Stimulated activated CD8-positive, alpha-beta memory T cell treated with anti-CD3 and anti-CD28 coated beads, Interleukin-4, amount 100 ng/mL, for 1 hour (primary cell): ENCODE measurements at places on chromosomes 13 and 19.

- DNase-seq = no peak
These were observed 71.0 kb upstream of the SLC15A1 start for GRCh38 chr13:98823442-98823841.

- DNase-seq = no peak
These were observed 34.9 kb downstream of the EPS15L1 start for GRCh38 chr19:16436780-16437332.

GRCh38 chr13:47904241-47904640 is 96.8 kb downstream of the SUCLA2 start:
- no peak for DNase-seq

DNA sequence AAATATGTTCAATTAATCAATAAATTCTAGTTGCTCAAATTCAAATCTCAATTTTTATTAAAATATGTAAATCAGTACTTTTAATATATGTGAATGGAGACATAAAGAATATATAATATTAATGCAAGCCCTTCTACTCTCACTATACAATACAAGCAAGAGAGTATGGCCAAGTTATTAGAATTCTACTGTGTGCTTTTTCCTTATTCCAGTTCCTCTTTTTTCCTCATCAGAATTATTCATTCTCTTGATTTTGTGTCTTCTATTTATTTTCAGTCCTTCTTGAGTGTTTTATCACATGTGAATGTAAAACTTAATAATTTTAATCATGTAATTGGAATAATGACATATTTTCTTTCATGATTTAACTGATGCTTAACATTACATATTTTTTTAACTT is 276.8 kb downstream of the PCDH20 start:
- DNase-seq = no peak

DNA sequence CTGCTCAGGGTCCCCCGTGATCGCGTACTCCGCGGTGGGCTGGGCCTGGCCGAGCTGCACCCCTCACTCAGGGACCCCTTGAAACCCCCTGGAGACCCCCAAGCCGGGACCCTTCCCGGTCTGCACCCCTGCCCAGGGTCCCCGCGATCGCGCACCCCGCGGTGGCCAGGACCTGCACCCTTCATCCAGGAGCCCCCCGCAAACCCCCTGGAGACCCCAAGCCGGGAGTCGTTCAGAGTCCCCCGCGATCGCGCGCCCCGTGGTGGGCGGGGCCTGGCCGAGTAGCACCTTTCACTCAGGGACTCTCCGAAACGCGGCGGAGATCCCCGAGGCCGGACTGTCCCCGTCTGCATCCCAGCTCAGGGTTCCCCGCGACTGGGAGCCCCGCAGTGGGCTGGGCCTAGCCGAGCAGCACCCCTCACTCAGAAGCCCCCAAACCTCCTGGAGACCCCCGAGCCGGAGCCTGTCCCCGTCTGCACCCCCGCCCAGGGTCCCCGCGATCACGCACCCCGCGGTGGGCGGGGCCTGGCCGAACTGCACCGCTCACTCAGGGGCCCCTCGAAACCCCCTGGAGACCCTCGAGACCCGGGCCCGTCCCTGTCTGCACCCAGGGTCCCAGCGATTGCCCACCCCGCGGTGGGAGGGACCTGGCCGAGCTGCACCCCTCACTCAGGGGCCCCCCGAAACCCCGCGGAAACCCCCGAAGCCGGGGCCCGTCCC is 748 bp downstream of the LMNB2 start:
- no peak for DNase-seq

DNA sequence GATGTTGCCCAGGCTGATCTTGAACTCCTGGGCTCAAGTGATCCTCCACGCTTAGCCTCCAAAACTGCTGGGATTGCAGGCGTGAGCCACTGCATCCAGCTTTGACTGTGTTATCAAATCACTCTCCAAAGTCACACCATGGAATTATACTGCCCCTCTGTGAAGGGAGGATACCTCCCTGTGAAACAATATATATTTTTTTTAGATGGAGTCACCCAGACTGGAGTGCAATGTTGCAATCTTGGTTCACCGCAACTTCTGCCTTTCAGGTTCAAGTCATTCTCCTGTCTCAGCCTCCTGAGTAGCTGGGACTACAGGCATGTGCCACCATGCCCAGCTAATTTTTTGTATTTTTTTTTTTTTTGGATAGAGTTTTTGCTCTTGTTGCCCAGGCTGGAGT is 7.7 kb downstream of the TYK2 start:
- no peak for DNase-seq

- DNase-seq = no peak
These were observed 317.4 kb downstream of the NALCN start for GRCh38 chr13:101098873-101099272.

GRCh38 chr13:41601718-41602445 is 144.5 kb downstream of the RGCC start:
- no peak for DNase-seq

DNA sequence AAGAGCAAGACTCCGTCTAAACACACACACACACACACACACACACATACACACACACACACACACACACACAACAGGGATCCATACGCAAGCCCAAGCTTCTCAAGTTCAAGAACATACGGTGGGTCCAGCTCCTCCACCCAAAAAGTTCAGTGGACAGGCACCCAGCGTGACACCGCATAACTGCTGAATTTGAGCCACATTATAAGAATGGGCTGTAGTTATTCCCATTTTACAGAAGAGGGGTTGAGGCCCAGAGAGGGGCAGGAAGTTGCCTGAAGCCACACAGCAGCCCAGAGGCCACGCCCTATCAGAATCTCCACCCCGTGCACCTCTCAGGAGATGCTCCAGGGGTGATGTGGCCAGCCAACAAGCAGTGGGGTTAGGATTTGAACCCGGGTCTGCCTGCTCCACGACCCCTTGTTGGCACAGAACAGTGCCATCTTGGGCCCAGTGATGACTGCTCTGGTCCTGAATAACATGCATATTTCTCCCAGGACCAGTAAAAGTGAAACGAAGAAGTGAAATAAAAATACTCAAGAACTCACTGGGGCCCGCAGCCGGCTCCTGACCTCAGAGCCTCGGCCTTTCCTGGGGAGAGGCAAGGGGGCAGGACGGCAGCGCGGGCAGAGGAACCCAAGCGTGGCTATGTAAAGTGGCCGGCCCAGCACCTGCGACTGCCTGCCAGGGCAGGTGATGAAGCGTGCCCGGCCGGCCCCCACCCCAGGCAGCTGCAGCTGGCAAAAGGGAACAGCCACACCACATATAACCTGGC is 61.9 kb downstream of the AP1M1 start:
- DNase-seq = no peak

DNA sequence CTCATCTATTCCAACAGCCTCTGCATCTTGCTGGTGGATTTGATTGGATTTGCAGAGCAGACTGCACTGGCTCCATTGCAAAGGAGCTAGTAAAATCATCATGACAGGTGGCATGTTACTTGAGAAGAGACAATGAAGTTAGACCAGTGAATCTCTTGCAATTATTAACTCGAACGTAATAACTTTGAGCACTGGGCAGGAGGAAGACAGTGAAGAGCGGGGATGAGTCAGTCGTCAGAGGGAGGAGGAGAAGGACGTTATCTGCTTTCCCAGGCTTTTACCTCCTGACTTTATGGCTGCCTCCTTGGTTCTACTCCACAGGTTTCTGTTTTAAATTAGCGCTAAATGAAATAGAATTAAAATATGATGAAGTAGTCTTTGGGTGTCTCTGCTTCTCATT is 257.8 kb upstream of the IPO5 start:
- no peak for DNase-seq

- no peak for DNase-seq
These were observed 16.7 kb downstream of the ZFR2 start for GRCh38 chr19:3852177-3852511.

GRCh38 chr13:107883561-107884175 is 331.7 kb downstream of the LIG4 start:
- DNase-seq = no peak

DNA sequence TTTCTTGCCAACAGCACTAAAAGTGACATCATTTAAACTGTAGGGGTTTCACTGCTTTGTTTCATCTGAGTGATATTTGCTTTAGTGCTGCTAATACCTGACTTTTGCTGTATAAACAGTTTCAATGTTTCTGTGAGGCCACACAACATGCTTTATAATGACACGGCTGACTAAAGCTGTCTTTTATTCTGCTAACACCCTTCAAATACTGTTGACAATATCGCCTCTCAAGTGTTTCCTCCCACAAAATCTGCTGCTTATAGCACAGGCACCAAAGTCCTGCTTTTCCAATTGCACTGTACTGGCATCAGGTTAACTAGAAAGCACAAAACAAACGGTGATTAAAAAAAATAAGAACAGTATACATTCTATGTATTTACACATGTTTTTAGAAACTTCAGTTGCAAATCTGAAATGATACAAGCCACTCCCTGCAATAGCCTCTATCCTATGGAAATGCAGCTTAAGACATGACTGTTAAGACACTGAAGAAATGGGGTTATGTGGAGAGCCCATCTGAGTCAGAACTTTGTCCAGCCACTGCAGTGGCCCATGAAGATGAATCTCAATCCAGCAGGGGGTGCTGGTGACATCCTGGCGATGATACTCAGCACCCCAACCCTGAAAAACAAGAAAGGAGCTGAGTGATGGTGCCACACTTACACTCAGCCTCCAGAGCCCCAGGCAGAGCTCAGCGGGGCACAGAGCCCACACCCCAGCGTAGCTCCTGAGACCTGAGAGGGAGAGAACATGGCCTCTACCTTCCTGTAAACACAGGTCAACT is 29.4 kb downstream of the RFXAP start:
- DNase-seq = no peak

GRCh38 chr13:31011901-31012654 is 79.6 kb downstream of the TEX26 start:
- no peak for DNase-seq

- DNase-seq = no peak
These were observed 12.0 kb downstream of the POLR2E start for GRCh38 chr19:1082928-1083816.

DNA sequence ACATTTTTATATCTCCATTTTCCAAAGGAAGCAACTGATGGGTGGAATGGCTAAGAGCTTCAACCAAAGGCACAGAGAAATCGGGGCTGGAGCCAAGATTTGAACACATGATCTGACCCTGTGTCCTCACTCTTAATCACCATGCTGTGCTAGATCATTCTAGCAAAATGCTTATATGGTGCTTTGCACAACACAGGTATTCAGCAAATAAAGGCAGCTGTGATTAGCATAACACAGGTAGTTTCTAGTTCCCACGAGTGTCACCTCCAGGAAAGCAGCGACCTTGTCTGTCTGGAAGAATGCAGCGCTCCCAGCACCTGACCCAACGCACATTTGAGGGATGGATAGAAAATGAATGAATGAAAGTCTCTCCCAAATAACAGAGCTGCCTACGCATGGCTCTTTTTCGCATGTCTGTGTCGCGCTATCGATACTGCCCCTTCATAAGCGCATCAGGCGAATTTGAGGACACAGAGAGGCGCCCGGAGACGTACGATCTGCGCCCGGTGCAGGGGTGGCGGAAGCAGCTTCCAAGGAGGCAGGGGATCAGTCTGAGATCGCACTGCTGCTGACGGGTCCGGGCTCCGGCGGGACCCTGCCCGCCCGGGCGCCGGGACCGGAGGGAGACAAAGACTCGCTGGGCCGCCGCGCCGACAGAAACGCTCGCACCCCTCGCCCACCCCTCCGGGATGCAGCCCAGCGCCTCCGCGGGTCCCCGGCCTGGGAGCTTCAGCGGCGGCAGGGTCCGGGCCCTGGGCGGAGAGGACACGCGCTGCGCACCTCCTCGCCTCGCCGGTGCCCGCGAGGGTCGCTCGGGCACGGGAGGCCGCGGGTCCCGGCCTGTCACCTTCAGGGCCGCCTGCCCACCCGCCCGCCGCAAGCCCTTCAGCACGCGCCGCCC is 609 bp downstream of the EPS15L1 start:
- no peak for DNase-seq

DNA sequence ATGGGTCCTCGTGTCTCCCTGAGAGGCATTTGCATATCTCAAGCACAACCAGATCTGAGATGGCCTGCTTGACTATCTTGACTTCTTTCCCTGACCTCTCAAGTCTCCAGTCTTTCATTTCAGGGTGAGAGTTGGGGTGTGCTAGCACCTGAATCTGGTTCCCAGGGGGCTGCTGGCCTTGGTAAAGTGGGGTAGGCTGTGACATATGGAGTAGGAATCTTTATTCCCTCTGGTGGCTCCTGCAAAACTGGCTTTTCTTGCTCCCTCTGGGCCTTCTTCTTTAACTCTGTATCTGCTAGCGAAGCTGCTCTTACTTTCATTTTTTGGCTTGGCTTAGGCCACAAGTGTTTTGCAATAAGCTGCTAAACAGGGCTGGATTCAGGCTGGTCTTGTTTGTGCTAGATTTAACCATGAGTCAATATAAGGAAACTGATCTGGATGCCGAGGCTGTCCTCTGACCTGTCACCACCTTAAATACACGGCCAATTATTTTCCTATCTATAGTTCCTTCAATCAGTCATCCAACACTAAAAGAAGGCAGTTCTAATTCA is 42.3 kb downstream of the ZNF493 start:
- no peak for DNase-seq

- no peak for DNase-seq
These were observed 1193.8 kb downstream of the SLITRK1 start for GRCh38 chr13:82688400-82688994.

- DNase-seq = no peak
These were observed 30.3 kb downstream of the SLITRK6 start for GRCh38 chr13:85768946-85769345.

- DNase-seq = no peak
These were observed 3.0 kb upstream of the ZNF554 start for GRCh38 chr19:2816641-2817040.

DNA sequence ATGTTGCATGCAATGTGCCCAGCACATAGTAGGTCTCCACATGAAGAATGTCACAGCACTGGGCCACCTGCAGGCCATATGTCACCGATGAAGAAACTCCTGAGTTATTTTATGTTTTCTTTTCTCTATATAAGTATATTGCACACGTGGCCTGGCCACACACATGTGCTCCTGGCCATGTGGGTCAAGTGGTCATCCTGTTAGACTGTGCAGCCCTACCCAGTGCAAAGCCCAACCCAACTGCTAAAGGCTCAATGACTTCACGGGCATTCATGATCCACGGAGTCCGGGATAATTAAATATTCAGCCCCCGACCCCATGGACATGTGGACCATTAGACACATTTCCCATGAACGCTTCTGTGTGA is 163.2 kb downstream of the TEX29 start:
- no peak for DNase-seq

GRCh38 chr13:112448621-112449544 is 72.7 kb downstream of the SPACA7 start:
- no peak for DNase-seq
